ENCODE measurements at places on chromosomes 1 and 21.

DNA sequence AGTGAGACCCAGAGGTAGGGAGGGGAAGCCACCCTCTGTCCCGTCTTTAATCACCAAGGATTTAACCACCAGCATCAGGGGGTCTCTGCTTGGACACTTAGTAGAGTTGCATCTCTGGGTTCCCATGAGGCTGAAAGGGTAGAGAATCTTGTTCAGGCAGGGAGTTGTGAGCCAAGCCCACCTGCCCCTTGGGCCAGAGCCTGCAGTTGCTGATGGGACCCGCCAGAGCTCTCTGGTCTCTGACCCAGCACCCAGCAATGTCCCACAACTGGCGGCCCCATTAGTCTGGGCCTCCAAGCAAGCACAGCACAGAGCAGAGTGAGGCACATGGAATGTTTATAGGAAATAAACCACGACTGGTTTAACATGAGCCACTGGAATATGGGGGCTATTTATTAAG is 166.3 kb downstream of the TRIM33 start:
- DNase-seq = no peak

DNA sequence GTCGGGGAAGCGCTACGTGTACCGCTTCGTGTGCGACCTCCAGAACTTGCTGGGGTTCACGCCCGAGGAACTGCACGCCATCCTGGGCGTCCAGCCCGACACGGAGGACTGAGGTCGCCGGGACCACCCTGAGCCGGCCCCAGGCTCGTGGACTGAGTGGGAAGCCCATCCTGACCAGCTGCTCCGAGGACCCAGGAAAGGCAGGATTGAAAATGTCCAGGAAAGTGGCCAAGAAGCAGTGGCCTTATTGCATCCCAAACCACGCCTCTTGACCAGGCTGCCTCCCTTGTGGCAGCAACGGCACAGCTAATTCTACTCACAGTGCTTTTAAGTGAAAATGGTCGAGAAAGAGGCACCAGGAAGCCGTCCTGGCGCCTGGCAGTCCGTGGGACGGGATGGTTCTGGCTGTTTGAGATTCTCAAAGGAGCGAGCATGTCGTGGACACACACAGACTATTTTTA is 17.1 kb downstream of the ETS2 start:
- no peak for DNase-seq

DNA sequence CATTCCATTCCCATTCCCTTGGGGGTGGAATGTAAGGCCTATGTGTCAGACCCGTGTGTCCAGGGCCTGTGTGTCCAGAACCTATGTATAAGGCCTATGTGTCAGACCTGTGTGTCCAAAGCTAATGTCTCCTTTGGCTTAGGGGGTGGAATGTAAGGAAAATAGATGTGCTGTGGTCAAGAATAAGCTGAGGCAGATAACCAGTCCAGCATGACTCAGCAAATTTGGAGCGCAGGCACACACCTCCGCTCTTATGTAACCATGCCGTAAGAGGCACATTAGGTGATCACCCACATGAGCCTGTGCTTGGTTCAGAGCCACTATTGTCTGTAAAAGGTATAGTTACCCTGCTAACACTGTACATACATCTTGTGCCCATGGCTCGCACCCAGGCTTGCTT is 150.8 kb upstream of the SGIP1 start:
- DNase-seq = no peak

- no peak for DNase-seq
These were observed 20.5 kb downstream of the SOX13 start for GRCh38 chr1:204093421-204093717.

GRCh38 chr1:186618401-186619170 is 61.6 kb downstream of the PTGS2 start:
- DNase-seq = peak; percentile 92

DNA sequence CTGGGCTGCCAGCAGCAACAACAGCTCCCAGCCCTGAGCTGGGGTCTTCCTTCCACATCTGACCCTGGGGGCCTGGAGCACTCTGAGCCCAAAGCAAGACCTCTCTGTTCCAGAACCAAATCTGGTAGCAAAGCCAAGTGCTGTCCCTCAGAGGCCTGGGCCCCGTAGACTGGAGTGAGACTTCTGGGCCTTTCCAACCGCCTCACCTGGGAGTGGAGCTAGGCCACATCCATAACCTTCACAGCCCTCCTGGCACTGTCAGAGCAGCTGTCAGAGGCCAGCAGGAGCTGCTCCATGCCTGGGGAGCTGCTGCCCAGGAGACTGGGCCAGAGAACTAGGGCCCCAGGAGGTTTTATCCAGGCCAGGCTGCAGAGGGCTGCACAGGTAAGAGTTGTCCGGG is 15.4 kb upstream of the SLC5A9 start:
- no peak for DNase-seq

GRCh38 chr1:30955448-30956015 is 47.0 kb upstream of the SDC3 start:
- DNase-seq = peak; percentile 19

DNA sequence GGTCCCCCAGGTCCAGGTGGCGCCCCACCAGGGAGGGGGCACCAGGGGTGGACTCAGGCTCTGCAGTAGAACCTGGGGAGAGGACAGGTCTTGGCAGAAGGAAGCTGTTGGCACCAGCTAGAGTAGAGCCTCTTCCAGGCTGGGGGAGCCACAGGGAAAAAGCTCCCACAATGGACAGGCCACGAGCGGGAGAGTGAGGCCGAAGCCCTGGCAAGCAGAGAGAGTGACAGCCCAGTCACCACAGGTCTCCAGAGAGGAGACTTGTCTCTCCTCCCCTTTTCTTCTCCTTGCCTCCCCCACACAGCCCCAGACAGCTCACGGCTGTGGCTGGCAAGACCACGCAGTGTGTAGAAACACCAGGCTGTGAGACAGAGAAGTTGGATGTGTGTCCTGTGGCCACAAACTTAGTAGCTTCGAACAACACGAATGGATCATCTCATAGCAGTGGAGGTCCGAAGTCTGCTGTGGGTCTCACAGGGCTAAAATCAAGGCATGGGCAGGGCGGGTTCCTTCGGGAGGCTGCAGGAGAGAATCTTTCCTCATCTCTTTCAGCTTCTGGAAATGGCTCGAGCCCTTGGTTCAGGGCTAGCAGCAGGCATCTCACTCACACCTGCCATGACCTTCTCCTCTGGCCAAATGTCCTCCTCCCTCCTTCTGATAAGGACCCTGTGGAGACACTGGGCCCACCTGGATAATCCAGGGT is 3.3 kb downstream of the KRTAP12-4 start:
- DNase-seq = no peak

DNA sequence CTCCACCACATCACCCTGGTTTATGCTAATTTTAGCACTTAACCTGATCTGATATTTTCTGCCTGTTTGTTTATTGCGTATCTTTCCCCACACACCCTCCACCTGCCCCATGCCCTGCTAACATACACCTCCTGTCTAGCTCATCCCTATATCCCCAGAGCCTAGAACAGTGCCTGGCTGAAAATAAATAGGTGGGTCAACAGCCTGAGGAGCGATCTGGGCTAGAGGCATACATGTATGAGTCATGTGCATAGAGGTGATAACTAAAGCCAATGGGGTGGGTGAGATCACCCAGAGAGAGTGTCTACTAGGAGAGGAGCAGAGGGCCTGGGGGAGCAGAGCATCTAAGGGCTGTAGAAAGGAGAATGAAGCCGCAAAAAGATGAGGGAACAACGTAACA is 2.7 kb downstream of the HTR1D start:
- peak; percentile 21 for DNase-seq

DNA sequence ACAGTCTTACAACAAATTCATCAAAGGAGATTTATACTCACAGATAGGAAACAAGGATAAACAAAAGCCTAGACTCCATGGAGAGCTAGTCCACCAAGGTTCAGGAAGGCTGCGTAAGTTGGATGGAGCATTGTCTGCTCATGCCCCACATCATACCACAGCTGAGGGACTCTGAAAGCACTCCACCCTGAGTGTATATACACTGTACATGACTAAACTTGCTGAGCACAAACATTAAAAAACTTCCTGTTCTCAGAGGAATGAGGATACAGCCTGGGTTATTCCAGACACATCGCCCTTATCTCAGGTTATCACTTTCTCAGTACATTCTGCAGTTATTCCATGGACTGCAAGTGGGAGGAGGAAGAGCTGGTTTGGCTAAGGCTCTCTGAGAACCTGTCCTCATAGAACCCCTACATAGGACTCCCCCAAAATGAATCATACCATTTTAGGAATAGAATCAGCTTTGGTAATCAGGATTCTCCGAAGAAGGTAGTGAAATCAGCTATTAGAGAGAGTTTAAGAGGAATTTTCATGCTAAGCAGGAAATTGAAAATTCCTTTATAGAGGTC is 58.0 kb upstream of the PRMT6 start:
- no peak for DNase-seq

DNA sequence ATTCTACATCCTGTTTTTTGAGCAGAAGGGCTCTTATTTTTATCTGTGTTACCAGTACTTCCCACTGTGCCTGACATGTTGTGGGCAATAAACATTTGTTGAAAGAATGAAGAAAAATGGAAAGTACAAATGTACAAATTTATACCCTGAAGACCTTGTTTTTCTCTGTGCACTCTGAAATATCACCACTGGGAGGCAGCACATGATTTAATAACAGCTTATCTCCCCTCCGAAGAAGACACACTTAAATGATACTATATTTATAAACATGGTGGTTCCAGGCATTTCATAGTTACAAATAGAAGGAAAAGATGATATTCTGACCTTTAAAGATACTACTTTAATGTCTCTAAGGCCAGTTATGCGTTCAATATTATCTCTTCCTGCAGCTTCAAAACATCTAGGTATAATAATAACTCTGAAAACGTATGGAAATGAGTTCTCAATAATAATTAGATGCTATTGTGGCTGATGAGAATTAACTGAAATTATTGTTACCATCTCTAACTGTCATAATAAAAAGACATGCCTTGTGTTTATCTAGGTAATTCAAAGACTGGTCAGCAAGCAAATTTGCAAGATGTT is 12.8 kb downstream of the DYNLT5 start:
- peak; percentile 66 for DNase-seq

- no peak for DNase-seq
These were observed 8.8 kb downstream of the MUL1 start for GRCh38 chr1:20499105-20499504.

DNA sequence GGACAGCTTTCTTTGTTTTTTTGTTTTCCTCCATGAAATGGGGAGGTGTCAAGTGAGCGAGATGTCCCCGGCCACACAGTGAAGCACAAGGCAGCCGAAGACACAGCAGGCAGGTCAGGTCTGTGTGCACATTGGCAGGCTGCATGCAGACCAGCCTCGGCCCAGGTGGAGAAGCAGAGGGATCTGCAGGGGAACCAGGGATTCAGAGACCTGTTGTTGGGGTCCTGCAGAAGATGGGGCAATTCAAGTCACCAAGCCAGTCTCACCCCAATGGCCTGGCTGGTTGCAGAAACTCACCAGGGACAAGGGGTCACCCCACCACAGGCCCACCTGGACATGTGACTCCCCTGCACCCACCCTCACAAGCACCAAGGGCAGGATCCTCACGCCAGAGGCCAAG is 4.0 kb upstream of the ABCG1 start:
- DNase-seq = no peak

- no peak for DNase-seq
These were observed 32.8 kb downstream of the KRTAP24-1 start for GRCh38 chr21:30249936-30250335.

- peak; percentile 54 for DNase-seq
These were observed 125.4 kb downstream of the EDEM3 start for GRCh38 chr1:184629266-184629665.

DNA sequence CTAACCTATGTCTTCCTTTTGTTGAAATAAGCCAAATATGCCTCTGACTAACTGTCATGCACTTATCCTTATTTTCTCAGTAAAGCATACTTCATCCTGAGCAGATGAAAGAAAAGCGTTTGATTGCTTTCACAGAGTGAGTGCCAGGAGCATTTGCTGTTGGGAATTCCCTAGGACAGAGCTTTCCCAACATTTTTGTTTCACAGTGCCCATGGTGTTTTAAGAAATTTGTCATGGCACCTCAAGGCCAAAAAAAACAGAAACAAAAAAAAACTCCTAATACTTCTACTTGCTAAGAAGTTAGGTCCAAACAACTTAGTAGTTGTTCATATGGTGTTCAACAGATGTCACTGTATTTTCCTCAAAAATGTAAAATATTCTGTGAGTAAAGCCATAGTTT is 120.8 kb upstream of the BMP8A start:
- DNase-seq = peak; percentile 25

DNA sequence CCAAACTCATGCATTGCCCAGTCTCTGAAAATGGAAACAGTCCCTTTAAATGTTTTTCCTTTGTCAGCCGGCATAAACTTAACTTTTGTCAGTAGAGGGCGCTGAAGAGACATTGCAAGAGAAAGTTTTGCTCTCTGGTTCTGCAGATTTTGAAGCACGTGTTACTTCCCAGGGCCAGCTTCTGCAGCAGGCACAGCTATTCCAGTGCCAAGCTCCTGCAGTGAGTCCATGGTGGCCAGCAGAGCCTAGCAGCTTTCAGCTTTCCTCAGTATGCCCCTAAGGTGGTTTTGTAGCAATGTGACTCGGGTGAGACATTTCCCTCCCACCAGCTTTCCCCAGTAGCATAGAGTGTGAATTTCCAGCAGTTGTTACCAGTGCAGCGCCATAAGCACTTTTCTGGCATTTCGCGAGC is 2.6 kb upstream of the IFI44L start:
- peak; percentile 86 for DNase-seq

DNA sequence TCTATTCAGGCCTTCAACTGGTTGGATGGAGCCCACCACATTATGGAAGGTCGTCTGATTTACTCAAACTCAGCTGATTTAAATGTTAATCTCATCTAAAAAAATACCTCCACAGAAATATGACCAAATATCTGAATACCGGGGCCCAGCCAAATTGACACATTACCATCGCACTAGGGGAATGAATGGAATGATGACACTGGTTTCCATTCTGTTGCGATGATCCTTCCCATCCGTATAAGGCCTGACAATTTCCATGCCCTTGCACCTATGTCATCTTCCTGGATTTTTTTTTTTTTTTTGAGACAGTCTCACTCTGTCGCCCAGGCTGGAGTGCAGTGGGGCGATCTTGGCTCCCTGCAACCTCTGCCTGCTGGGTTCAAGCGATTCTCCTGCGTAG is 397.5 kb downstream of the KIF26B start:
- no peak for DNase-seq

GRCh38 chr21:35525443-35525842 is 476.3 kb upstream of the RUNX1 start:
- DNase-seq = peak; percentile 68

DNA sequence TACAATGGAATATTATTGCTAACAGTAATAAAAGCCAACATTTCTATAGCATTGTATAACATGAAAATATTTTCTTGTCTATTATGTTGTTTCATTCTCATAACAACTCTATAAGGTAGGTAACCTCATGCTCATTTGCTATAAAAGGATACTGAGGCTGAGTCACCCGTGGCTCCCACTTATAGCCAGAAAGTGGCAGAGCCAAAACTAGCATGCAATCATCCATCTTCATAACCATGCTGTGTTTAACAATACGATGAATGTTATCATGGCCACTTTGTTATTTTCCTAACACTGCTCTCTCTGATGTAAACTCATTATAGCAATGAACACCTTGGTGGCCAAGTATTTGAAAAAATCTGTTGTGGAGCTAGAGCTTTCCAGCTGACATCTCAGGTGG is 80.8 kb upstream of the JUN start:
- DNase-seq = no peak

GRCh38 chr1:219794085-219794743 is 134.1 kb downstream of the SLC30A10 start:
- no peak for DNase-seq

- no peak for DNase-seq
These were observed 101.5 kb downstream of the DDX20 start for GRCh38 chr1:111857194-111857651.

All from fibroblast of mammary gland (primary cell).